ENCODE measurements at places on chromosomes 3 and 15.

GRCh38 chr3:122111974-122112373 is 56.8 kb downstream of the CD86 start:
- DNase-seq, result no peak

- no peak for DNase-seq
These were observed 21.7 kb downstream of the LRRK1 start for GRCh38 chr15:100940767-100941379.

DNA sequence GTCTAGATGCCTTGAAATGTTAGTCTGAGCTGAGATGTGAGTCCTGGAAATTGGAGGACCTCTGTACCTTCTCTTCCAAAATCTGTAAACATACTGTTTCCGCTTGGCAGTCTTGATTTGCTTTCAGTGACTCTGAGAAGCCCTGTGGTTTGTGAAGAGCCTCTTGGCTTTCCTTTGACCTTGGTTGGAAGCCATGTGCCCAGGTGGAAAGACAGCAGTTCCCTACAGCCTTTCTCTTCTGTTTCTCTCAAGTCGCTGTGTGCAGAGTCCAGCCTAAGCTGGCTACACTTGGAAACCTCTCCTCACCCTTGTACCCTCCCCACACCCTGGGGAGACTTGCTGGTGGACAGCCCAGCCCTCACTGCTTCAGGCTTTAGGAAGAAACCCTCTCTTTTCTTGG is 129.8 kb upstream of the CTDSPL start:
- DNase-seq, result no peak

DNA sequence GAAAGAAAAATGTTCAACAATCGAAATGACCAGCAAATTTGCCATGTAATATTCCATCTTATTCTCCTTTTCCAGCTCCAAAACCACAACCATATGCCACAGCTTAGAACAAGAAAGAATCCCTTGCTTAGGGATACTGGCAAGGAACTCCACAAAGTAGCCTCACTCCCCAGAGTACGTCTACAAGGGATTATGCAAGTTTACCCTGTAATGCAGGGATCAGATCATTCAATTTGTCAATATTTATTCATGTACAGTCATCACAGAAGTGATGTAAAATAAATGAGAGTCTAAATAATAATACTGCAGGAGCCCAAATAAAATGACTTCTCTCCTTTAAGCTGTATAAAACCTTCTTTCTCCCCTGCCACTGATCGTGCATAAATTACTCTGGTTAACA is 23.5 kb upstream of the MYO1E start:
- DNase-seq, result no peak

DNA sequence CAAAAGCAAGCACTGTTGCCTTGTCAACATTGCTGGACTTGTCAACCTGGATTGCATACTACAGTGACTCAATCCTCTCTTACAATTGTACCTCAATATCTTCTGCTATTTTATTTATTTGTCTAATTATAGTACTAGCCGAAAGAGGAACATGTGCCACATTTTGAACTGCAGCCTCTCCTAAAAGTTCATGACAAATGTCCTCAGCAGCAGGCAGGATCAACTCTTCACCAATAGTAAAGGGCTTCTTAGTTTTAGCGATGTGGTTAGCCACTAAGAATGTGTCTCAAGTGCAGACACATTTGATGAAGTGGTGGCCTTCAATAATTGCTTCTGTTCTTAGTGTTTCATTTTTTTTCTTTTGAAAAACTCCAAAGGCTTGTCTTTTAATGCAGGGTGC is 13.2 kb downstream of the DOCK3 start:
- DNase-seq, result no peak

- DNase-seq, result no peak
These were observed 30.8 kb downstream of the KLHL18 start for GRCh38 chr3:47313341-47314055.

DNA sequence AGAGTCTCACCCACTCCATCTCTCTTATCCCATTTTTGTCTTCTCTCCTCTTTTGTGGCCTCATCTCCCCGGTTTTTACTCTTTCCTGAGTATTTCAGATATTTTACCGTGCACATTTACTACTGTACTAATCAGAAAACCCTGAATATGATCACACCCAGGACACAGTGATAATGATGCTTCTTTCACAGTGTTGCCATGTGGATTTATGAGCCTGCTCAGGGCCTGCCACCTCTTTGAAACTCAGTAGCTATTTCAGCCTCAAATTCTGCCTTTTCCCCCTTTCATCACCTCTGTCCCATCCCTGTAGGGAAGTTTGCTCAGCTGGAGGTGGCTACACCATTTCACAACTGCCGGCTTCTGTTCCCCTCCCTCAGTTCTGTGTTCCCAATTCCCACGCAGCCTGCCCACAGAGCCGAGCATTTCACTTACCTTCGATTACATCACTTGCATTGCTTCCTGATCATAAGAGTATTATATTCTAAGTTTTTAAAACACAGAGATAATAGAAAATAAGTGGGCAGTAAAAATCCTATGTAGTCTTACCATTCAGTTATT is 33.2 kb downstream of the ARNT2 start:
- DNase-seq, result no peak

DNA sequence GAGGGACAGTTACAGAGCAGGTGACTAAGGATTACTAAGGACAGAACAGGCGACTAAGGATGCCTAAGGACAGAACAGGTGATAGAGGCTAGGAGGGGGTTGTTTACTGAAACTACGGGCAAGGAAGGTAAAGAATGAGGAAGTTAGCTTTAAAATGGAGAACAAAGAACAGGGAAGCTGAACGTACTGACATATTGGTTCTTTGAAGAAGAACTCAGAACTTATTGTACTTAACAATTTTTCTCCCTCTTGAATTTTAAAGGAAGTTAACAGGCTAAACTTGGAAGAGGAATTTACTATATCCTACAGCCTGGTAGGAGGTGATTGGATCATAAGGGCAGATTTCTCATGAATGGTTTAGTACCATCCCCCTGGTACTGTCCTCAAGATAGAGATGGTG is 290.2 kb downstream of the SHQ1 start:
- DNase-seq, result no peak

GRCh38 chr3:145448436-145448835 is 712.5 kb downstream of the PLOD2 start:
- DNase-seq, result no peak

DNA sequence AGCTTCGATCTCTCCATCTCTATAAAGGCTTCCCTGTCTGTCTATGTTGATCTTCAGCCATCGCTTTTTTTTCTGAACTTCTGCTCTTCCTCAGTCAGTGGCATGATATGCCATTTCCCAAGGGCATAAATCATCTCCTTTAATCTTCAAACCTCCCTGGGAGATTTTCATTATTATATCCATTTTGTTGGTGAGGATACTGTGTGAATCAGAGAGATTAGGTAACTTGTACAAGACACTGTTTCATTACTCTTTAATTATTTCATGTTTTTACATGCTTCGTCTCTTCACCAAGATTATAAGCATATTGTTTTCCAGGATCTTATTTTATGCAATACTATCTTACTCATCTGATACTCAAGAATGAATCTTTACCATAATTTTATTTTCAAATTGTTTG is 124.8 kb upstream of the ATP11B start:
- no peak for DNase-seq

DNA sequence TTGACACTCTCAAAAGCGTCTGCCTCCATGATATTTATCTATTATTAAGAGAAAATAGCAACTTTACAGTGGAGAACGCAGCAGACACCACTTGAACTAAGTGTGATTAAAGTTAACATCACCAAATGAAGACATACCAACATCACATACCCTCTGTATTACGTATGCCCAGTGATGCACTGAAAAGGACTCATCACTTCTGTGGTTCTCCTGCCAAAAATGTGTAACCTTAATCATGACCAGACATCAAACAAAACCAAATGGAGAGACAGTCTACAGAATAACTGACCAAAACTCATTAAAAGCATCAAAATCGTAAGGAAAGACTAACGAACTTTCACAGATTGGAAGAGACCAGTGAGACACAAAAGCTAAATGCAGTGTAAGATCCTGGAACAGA is 103.2 kb downstream of the PPP2R3A start:
- DNase-seq, result no peak

GRCh38 chr3:40828741-40829415 is 304.1 kb downstream of the ZNF621 start:
- DNase-seq, result no peak

- no peak for DNase-seq
These were observed 111.4 kb downstream of the MEIS2 start for GRCh38 chr15:36988947-36989346.

- DNase-seq, result no peak
These were observed 18.3 kb upstream of the BFSP2 start for GRCh38 chr3:133381346-133382109.

- no peak for DNase-seq
These were observed 38.7 kb downstream of the SEMA3G start for GRCh38 chr3:52406231-52406661.

GRCh38 chr3:36734742-36735141 is 29.6 kb downstream of the DCLK3 start:
- DNase-seq, result no peak

GRCh38 chr3:63303238-63303637 is 25.1 kb downstream of the SYNPR start:
- DNase-seq, result no peak

DNA sequence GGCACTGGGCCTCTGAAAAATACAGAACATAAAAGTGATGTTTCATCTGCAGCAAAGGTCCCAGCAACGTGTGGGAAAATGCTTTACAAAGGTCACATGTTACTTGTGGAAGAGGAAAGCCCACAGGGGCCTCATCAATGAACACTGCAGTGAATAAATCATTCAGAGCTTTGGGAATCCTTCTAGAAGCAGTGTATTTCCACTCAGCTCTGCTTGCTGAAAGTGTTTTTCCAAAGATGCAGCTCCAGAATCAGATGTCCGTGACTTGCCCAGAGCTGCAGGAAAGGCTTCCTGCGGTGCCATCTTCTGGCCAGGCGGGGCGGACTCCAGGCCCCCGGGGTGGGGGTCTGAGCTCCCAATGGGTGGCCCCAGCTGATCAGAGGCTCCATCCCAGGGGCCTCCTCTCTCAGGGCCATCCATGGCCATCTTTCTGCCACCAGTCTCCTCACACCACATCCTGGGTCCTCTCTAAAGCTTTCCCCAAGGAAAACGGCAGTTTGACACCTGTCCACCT is 81.5 kb downstream of the C3orf70 start:
- DNase-seq, result no peak

DNA sequence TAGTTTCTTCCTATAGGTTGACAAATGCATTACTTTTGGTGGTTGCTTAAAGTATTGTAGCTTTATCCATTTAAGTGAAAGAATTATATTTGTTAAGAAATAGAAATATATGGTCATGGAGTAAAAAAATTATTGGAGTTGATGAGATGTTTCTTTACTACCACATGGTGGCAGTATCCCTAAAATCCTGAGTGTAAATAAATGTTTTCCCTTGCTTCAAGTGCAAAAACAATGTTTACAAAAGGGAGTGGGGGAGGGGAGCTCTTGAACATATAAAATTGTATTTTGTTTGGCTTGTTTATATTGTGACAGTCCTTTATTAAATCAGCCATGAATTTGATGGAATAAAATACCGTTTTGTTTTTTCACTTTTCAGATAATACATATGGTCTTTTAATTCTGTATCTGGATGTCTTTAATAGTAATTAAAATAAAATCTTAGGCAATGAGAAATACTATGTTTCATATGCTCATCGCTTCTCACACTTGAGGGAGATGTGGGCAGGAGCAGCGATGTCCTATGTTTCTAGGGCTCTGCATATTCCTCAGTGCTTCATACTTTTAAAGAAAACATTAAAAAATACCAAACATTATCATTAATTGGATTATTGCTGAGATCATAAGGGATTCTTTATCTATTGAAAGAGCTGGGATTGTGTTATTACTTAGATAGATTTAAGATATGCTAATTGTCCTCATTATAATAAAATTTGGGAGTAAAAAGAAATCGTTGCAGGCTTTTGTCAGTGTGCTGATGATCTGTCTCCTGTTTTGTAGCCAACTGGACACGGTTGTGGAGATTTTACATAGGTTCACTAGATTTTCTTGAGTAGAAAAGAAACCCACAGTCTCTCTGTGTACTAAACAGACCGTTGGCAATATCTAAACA is 349.7 kb downstream of the TUSC7 start:
- DNase-seq, result no peak

GRCh38 chr3:94587291-94587690 is 524.4 kb downstream of the NSUN3 start:
- no peak for DNase-seq

- no peak for DNase-seq
These were observed 104.7 kb upstream of the TNIK start for GRCh38 chr3:171564748-171565480.

DNA sequence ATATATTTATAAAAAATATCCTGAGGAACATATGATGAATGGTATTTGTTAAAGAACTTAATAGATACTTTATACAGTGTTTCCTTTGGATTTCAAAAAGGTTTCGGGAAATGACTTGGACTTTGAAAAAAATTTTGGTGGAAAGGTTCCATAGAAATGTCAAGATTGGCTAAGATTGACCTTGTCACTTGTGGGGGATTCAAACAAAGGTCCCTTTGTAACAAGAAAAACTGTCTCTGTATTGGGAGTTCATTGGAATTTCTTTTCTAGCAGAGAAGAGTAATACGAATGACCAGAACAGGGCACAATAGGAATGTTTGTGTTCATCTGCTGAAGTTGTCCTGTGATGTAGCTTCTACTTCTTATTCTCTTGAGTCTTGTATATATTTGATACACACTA is 43.2 kb downstream of the ARHGEF26 start:
- DNase-seq, result no peak

- no peak for DNase-seq
These were observed 18.9 kb downstream of the SST start for GRCh38 chr3:187651282-187651681.

DNA sequence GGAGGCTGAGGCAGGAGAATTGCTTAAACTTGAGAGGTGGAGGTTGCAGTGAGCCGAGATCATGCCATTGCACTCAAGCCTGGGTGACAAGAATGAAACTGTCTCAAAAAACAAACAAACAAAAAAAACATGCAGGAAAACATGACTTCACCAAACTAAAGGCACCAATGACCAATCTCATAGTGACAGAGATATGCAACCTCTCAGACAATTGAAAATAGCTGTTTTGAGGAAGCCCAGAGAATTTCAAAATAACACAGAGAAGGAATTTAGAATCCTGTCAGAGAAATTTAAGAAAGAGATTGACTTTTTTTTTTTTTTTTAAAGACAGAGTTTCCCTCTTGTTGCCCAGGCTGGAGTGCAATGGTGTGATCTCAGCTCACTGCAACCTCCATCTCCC is 26.1 kb downstream of the NCBP2 start:
- no peak for DNase-seq

DNA sequence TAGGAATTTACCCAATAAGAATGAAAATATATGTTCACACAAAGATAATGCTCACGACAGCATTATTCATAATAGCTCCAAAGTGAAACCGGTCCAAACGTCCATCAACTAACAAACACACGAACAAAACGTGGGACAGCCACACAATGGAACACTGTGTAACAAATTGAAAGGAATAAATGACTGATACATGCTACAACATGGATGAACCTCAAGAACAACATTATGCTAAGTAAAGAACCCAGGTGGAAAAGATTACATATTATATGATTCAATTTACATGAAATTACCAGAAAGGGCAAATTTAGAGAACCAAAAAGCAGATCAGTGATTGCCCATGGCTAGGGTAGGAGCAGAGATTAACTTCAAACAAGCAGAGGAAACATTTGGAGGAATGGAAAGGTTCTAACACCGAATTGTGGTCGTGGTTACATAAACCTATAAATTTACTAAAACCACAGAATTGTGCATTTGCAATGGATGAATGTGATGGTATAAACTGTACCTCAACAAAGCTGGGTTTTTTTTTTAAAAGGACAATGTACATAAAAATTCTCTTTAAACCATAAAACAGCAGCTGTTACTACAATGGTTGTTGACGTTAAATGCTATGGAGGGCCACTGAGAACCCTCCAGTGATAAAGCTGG is 76.3 kb downstream of the XXYLT1 start:
- no peak for DNase-seq

Measured in anterior cingulate cortex (tissue), 58 donors.